ENCODE measurements at places on chromosomes 11 and 22.

DNA sequence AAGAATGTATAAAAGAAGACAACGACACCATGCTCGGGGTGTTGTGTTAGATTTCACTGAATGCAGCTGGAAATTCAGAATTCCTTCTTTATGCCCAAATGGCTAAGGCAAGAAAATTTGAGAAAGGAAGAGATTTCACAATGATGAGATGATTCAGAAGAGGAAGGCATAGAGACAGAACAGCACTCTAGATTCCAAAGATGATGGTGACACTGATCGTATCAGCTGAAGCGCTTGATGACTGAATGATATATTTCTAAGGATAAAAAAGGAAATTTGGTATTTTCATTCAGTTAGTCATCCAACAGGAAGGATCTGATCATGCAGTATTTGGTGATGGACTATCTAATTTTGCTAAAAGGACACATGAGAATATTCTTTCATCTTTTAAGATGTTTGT, 189.2 kb downstream of the EFCAB6 start:
- no peaks in the 10 kb centered on the region for H3K36me3 ChIP-seq
- no peak for ATAC-seq
- H3K27me3 ChIP-seq, result no peaks in the 10 kb centered on the region
- H3K4me1 ChIP-seq, result no peaks in the 10 kb centered on the region
- no peak overlapping the region for H3K4me3 ChIP-seq
- H3K27ac ChIP-seq, result no peak overlapping the region

GRCh38 chr11:66126064-66126463, 56.0 kb downstream of the PACS1 start:
- no peaks in the 10 kb centered on the region for H3K27me3 ChIP-seq
- H3K36me3 ChIP-seq, result no peaks in the 10 kb centered on the region

- H3K36me3 ChIP-seq, result no peaks in the 10 kb centered on the region
- no peak for ATAC-seq
- H3K27me3 ChIP-seq, result no peaks in the 10 kb centered on the region
- H3K27ac ChIP-seq, result no peak overlapping the region
Observed at GRCh38 chr11:100624346-100624745, 62.7 kb upstream of the ARHGAP42 start.

DNA sequence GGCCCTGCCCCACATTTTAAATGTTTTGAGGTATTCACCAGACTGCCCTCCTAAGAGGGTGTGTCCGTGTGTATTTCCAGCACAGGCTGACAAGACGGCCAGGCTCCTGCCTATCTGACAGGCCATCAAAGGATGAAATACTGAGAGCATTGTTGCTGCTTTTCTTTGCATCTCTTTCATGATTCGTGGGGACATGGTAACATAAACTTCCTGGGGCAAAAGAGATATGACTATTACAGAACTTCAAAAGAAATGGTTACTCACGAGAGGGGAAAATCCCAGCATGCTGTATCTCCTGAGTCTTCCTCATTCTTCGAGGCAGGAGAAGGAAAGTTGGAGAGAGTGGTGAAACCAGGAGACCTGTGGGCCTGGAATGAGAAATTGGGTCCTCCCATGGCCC, 10.3 kb upstream of the BIK start:
- no peak overlapping the region for H3K27ac ChIP-seq
- no peaks in the 10 kb centered on the region for H3K4me1 ChIP-seq
- no peaks in the 10 kb centered on the region for H3K36me3 ChIP-seq
- no peak for ATAC-seq

GRCh38 chr11:128947773-128948172, 5.1 kb upstream of the TP53AIP1 start:
- no peaks in the 10 kb centered on the region for H3K36me3 ChIP-seq
- no peak for ATAC-seq
- no peak overlapping the region for H3K27ac ChIP-seq

GRCh38 chr22:46976598-46976997, 214.1 kb downstream of the TBC1D22A start:
- H3K36me3 ChIP-seq, result no peaks in the 10 kb centered on the region
- no peak for ATAC-seq
- no peak overlapping the region for H3K4me3 ChIP-seq
- no peaks in the 10 kb centered on the region for H3K4me1 ChIP-seq
- H3K27ac ChIP-seq, result no peak overlapping the region
- no peaks in the 10 kb centered on the region for H3K27me3 ChIP-seq

DNA sequence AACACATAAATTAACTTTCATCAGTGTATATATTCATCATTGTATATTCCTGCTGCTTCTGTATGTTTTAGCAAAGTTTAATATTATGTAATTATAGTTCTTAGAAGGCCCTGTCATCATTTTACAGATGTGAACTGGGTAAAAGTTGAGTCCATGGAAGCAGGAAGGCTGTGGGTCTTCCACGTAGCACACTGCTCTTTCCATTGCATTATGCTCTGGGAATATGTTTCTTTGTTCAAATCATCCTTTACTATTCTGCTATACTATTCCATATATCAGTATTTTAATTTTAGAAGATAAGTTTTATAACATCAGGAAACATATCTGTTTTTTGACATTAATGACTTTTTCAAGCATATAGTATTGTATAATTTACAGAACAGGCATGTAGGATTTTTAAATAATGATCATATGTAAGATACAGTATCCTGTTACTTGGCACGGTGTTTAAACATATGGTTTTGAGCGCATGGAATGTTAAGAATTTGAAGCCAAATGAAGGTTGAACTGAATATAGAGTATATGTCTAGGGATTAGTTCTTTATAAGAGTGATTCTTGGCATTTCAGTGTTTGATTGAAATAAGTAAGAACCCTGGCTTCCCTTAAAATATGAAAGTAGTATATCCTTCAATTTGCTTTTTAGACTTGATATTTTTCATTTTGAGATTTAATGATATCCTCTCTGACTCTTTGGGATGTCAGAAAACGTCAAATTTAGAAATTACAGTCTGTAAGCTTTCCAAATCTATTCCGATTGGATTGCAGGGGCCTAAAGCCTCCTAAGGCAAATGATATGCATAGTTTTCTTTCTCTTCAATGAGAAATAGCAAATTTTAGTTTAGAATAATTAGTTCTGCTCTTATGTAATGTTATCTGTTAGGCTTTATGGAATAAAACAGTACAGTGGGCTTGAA, 8.6 kb downstream of the CCDC81 start:
- no peak for ATAC-seq
- peaks cover 9% of the 10 kb centered on the region for H3K4me1 ChIP-seq
- no peaks in the 10 kb centered on the region for H3K27me3 ChIP-seq
- H3K36me3 ChIP-seq, result no peaks in the 10 kb centered on the region
- no peak overlapping the region for H3K27ac ChIP-seq
